ENCODE measurements at places on chromosomes 5 and 9.

GRCh38 chr5:125298746-125299379 is 552.4 kb upstream of the ZNF608 start:
- DNase-seq = no peak

DNA sequence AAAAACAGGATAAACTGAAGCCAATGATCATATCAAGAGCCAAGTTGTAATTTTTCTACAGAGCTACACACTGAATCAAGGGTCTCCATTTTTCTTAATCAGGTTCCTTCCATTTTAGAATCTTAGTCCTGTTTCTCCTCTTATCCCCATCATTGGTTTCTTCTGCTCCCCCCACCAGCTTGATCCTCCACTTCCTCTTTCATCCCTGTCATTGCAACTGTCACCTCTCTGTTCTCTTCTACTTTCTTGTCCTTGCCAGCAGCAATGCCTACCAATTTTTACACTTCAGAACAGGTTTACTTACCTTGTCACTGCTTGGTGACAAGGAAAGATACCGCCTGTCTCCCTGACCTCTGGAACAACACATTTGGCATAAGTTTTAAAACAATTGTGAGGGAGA is 97.3 kb downstream of the CFAP90 start:
- no peak for DNase-seq

GRCh38 chr9:14031060-14031414 is 282.9 kb downstream of the NFIB start:
- peak; percentile 82 for DNase-seq

- DNase-seq = no peak
Measured at GRCh38 chr5:61614606-61615005, 282.5 kb downstream of the ZSWIM6 start.

DNA sequence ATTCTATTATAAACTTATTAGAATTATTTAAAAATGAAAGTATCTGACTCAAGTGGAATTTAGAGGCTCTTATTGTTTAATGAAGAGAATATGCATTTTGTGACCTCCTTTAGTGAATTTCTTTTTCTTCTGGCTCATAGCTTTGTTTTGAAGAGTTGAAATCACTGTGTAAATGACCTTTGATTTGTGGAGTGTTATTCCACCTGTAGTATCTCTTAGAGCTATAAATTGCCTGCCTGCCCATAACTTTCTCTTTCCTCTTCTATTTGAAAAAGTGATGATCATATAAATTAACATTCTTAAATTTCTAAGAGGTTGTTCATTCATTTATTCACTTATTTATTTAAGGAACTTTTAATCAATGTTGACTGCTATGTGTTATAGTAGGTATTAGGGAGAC is 16.1 kb downstream of the CSNK1G3 start:
- DNase-seq = no peak

GRCh38 chr5:131993676-131994075 is 17.8 kb downstream of the ACSL6 start:
- DNase-seq = no peak

DNA sequence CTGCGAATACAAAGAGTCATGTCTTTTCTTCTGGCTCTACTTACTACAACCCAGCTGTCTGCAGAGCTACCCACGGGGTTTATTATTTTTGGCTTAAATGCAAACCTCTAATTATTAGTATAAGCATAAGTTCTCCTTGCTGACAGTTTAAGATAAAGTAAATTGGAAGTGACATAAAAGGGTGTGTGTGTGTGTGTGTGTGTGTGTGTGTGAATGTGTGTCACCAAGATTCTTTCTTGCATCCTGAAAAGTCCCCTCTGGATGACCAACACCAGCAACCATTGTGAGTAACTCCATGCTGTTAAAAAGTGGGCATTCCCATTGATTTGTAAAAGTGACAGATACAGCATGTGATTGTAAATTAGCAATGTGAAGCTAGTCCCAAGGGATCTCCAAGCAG is 803.8 kb upstream of the ZNF608 start:
- DNase-seq = no peak

- no peak for DNase-seq
Measured at GRCh38 chr5:151758141-151758429, 346 bp downstream of the ATOX1 start.

DNA sequence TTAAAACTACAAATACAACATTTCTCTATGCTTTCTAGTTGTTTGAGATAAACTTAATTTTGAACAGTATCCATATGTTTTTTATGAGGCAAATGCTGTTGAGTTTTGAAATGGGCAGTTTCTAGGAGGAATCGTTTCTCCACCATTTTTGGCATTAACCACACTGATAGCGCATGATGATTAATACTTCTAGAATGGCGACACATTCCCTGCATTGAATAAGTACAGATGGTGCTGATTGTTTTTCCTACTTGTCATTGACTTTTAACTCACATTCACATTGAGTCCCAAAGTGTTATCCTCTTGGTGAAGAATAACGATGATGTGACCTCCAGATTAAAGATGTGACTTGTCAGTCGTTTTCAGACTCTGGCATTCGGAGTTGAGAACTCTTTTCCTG is 6.5 kb upstream of the CCDC192 start:
- DNase-seq = no peak

DNA sequence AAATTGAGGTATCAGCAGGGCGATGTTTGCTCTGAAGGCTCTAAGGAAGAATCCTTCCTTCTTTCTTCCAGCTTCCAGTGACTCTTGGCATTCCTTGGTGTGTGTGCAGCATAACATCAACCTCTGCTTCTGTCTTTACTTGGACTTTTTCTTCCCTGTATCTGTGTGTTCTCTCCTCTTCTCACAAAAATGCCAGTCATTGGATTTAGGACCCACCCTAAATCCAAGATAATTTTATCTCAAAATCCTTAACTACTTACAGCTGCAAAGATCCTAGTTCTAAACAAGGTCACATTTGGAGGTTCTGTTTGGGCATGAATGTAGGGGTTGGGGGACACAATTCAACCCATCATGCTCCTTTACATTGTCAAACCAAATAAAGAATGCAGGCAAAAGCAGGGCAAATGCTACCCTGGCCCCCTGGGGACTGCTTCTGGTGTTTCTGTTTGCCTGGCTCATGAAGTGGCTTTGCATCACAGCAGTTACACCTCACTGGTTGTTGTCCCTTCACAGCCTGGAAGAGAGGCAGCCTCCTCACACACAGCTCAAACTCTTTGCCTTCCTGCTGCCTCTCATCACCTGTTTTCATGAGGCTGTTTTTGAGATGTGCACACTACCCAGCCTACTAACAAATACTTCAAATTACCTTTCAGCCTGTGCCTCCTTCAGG is 64.8 kb upstream of the PLCXD3 start:
- DNase-seq = no peak

GRCh38 chr9:130128251-130128650 is 44.0 kb upstream of the NCS1 start:
- DNase-seq = no peak

DNA sequence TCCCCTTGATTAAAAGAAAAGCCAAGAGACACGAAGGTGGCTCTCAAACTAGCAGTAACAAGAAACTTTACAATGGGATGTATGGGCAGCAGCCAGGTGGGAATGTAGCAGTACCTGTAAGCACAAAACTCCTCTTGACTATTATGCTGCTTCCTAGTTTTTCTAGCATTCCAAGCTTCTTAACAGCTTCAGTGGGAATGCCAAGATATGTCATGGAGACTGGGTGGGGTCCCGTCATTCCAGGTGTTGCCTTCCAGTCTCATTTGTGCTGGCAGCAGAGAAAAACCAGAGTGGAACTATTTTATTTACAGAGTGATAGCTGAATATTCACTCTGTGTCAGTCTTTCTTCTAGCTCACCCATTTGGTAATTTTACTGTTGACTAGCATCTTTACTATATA is 236.6 kb downstream of the ARL15 start:
- DNase-seq = no peak

- DNase-seq = no peak
Measured at GRCh38 chr5:100667161-100667630, 132.0 kb downstream of the FAM174A start.

DNA sequence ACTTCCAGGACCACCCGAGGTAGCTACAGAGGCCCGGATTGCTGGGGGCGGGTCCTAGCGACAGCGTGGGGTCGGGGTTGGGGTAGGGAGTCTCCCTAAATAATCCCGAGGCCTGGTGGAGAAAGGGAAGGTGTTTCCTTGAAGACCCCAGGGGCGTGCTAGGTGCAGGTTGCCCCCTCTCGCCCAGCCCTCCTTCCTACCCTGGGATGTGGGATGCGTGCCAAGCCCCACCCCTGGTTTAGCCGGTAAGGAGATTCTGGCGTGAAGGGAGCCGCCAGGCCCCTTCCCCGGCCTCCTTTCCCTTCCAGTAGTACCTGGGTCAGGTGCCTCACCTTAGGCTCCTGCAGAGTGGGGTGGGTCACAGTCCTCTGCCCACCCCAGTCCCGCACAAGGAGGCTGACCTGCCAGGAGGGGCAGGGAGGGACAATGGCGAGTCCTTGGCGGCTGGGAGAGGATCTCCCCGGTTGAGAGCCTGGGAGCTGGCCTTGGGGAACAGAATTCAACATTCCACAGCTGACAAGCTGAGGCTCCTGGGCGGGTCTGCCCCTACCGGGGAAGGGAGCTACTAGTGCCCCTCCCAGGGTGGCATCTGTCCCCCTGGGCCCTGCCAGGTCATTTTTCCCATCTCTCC is 674 bp downstream of the TSPAN17 start:
- no peak for DNase-seq

- DNase-seq = no peak
Measured at GRCh38 chr5:60533789-60534188, 166.2 kb downstream of the DEPDC1B start.

- DNase-seq = peak; percentile 43
Measured at GRCh38 chr9:33297432-33297831, 7.1 kb downstream of the NFX1 start.

GRCh38 chr5:154329062-154329461 is 116.7 kb upstream of the SAP30L start:
- no peak for DNase-seq

All from left hindlimb (tissue), 1 donor.